ENCODE measurements at places on chromosomes 4 and X. TPM values are rescaled to one million over a fixed set of nuclear protein-coding genes. Genes with fewer than 3 reads are reported as not detected.

Gene MAGEC2
- not detected for polyA plus RNA-seq

Gene HTT
- 10.6 TPM for polyA plus RNA-seq

Gene TXK
- polyA plus RNA-seq: 0.10 TPM

Gene CCSER1
- not detected for polyA plus RNA-seq

Gene PCDH7
- 15.3 TPM for polyA plus RNA-seq

Gene TSPAN5
- 96.5 TPM for polyA plus RNA-seq

Gene DKK2
- 0.25 TPM for polyA plus RNA-seq

Gene RAI2
- not detected for polyA plus RNA-seq

Gene SUPT20HL2
- polyA plus RNA-seq: not detected

Gene SPACA5
- polyA plus RNA-seq: not detected

Gene ITM2A
- polyA plus RNA-seq: not detected

Gene ATP7A
- 5.2 TPM for polyA plus RNA-seq

Gene PF4V1
- not detected for polyA plus RNA-seq

Gene MAGEA10
- polyA plus RNA-seq: not detected

Gene PPP1R2C
- polyA plus RNA-seq: not detected

Gene DNAAF6
- polyA plus RNA-seq: not detected

Gene POU4F2
- polyA plus RNA-seq: not detected

Gene CT45A5
- polyA plus RNA-seq: not detected

Gene CASP6
- 31.6 TPM for polyA plus RNA-seq

Gene EMCN
- 0.10 TPM for polyA plus RNA-seq

Gene PHOX2B
- polyA plus RNA-seq: not detected

Gene EDA
- 0.06 TPM for polyA plus RNA-seq

Gene CCNI
- polyA plus RNA-seq: 85.1 TPM

Gene ERVMER34-1
- polyA plus RNA-seq: 0.10 TPM

Gene DOCK11
- polyA plus RNA-seq: 10.3 TPM

Data from BJ (cell line).